Activated naive CD8-positive, alpha-beta T cell treated with anti-CD3 and anti-CD28 coated beads, Interleukin-2, amount 50 U/mL, for 24 hours (primary cell): ENCODE measurements at places on chromosomes 5 and 9.

- no peak for DNase-seq
Measured at GRCh38 chr9:23081377-23081776, 634.8 kb downstream of the DMRTA1 start.

DNA sequence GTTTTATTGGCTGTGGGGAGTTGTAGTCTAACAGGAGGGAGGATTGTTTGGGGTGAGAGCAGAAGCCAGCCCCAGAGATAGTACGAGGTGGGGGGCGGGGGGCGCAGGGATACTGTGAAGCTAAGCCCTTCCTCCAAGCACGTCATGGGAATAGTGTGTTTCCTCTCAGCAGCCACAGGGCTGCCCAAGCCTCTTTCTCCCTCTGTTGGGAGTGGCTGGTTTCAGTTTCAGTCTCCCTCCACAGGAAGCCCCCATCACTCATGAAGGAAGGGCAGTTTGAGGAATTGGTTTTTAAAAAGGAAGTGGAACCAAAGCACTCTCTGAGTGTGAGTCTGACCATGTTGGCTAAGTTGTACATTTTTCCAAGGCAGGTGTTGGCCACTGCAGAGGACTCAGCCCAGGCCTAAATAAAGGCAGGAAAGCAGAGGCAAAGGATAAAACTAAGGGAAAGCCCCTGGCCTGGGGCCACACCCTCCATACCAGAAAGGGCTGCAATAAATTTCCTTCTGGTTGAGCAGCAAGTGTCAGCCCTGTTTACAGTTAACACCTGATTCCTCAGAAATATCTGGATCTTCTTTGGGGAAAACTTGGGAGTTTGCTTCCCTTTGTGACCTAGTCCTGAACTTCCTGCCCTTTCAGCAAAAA is 3.2 kb downstream of the RAB24 start:
- peak; percentile 72 for DNase-seq

DNA sequence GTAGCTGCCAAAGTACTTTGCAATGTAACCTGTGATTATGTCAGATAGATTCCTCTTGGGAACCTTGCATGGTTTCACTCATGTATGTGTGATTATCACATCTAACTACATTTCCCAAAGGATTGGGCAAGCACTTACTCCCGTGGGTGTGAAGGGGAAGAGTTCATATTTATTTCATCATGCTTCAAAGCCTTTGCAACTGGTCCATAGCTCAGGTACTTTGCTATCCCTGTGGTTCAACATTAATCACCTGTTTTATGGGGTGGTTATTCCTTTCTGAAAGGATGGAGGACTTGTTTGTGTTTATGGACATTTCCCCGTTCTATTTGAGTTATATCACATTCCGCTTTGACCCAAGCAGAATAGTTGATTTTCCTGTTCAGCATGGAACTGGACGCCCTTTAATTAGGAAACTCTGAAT is 13.6 kb upstream of the ERMP1 start:
- no peak for DNase-seq

- DNase-seq: no peak
Measured at GRCh38 chr5:158487664-158488063, 612.1 kb downstream of the EBF1 start.

DNA sequence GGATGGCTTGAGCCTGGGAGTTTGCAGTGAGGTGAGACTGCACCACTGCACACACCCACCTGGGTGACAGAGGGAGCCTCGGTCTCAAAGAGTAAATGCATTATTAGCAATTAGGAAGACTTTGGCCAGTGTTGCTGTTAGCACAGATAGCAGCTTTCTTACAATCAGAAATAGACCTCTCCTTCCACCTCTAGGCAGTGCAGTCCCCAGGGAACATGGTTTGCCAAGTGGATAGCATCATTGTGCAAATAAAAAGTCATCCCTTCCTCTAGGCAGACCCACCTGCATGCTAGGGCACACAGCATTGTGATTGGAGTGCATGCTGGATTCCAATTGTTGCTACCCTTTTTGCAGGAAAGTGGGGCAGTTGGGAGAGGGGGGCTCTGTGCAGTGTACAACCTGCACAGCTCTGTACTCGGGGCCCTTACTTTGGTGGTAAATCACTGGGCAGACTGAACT is 77.9 kb upstream of the KLF9 start:
- no peak for DNase-seq

DNA sequence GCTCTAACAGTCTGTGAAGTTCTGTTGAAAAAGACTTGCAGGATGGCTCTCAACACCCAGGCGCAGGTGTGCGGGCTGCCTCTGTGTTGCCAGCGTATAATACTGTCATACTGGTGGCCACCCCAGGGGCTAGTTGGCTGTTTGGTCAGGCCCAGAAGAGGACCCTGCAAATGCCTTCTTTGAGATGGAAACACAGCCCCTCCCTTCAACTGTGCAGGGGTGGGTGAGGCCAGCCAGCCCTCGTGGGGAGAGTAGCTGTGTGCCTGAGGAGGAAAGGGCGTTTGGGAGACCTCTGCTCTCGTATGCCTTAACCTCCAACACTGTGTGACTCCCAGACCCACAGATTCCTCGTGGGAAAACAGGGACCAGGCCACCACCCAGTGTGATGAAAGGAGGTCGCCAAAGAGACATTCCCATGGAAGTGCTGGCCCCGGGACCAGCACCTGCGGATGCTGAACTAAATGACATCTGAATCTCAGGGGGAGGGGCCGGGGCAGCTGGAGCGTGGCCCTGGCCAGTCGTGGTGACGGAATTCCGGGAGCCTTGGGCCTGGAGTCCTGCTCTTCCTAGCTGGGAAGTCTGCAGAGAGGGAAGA is 11.3 kb upstream of the SCGB3A1 start:
- DNase-seq: no peak

DNA sequence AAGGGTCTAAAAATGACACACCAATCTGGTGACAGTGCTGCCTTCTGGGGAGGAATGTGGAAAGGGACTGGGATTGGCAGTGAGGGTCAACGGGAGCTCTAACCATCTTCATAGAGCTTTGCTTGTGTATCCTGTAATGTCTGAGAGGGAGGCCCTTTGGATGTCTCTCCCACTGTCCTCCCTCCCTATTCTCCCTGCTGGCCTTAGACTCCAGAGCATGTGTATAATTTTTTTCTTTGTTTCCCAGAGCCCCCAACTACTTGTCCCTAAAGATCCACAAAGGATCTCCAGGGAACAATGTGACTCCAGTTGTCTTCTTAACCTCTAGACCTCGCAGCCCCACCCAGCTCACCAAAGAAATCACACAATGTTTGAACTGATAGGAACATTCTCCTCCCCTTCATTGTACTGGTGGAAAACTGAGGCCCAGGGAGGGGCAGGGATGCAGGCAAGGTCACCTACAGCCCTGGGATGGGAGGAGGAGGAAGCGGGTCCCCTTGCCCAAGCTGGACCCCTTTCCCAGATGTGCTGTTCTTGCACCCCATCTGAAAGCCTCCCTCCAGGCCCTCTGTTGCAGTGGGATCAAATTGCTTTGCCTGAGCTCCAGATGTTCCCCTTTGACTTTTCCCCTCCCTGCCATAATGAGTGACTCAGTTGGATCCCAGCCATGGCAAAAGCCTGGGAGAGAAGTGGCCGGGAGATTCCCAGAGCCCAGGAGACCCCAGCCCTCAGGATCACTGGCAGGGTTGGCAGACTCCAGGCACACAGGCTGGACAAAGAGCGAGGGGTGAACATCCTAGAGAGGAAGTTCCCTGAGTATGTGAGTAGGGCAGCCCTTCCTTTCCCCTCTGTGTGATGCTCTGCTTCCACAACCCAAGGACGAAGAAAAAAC is 21.8 kb downstream of the SPARC start:
- DNase-seq: no peak

- no peak for DNase-seq
Measured at GRCh38 chr9:3887786-3888496, 362.1 kb upstream of the RFX3 start.

- no peak for DNase-seq
Measured at GRCh38 chr5:112338681-112339337, 80.3 kb downstream of the EPB41L4A start.

DNA sequence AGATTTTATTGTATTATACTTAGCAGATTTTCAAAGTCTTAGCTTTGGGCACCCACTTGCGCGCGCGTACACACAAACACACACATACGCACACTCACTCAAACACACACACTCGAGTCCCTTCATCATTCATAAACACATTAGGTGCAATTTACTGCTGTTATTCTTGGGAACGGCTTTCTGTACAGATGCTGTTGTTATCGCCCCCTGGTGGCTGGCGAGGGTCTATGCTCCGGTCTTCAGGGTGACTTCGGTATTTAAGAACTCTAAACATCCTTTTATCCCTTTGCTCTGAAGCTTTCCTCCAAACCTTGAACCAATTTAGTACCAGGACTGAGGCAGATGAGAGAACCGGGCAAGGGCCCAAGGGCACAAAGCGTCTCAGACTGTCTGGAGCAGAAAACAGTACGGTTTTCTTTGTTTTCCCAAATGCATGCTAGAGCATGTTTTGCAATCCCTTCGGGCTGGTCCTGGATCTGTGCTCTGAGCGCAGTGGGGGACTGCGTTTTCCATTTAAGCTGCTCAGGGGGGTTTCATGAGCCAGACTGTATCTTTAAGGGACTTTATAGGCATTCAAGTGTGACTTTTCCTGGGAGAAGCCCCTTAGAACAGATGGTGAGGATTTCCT is 1.7 kb upstream of the SLIT3 start:
- DNase-seq: peak; percentile 67

DNA sequence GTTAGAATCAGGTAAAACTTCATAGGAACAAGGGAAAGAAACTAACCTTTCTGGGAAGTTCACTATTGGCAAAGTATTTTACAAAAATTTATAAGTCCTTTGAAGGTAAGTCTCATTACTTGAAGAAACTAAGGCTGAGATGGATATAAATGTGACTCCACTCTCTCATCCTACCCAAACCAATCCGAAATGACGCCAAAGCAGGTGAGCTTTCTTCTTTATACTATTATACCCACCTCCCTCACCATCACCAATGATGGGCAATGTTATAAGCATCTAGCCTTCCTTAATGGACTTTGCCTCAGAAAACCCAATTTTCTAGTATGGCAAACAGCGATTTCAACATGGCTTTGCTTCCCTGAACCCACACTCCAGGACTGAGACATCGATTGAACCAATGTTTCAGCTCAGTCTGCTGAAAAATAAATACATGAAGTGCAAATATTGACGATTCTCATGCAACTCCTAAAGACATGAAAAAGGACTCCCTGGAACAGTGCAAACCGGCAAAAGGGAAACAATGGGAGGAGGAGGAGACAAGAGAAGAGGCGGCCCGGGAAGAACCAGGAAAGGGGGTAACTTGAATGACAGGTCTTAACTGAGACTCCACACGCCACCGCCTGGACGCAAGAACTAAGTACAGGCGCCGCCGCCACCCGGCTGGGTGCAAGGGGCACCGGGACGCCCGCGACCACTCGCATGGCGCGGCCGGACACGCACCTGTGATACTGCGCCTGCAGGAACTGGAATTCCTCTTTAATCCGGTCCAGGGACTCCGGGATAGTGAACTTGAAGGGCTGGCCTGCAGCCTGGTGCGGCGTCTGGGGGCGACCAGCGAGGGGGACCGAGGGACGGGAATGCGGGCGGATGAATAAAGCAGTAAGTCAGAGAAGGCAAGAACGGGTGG is 2.5 kb downstream of the TLE1 start:
- DNase-seq: peak; percentile 45

- no peak for DNase-seq
Measured at GRCh38 chr5:24714746-24715145, 70.0 kb upstream of the CDH10 start.

- no peak for DNase-seq
Measured at GRCh38 chr9:110797611-110798010, 129.0 kb downstream of the MUSK start.

DNA sequence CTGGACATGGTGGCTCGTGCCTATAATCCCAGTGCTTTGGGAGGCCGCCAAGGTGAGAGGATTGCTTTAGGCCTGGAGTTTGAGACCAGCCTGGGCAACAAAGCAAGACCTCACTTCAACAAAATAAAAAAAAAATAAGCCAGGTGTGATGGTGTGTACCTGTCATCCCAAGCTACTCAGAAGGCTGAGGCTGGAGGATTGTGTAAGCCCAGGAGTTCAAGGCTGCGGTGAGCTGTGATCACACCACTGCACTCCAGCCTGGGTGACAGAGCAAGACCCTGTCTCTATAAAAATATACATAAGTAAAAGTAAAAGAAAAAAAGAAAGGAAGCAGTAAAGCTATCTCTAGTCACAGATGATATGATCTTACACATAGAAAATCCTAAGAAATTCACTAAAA is 59.5 kb upstream of the SYNPO start:
- DNase-seq: no peak

GRCh38 chr5:99105216-99105615 is 176.4 kb upstream of the CHD1 start:
- no peak for DNase-seq

DNA sequence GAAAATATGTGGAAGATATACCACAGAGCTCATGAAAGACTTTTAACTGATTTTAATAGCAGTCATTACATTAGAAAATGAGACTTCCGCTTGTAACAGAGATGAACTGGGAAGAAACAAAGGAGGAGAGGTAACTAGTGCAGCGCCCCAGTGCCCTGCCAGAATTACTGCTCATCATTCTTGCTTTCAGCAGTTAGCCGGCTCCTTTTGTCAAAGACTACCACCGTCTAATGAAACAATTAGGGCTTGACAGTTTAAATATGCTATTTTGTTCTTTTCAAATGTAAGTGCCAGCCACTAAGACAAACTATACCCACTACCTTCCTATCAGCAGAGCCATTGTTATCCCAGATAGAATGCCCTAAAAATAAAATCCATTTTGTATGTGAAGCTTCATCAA is 328.4 kb downstream of the EFNA5 start:
- no peak for DNase-seq

- no peak for DNase-seq
Measured at GRCh38 chr5:13348568-13348967, 595.9 kb downstream of the DNAH5 start.

GRCh38 chr5:89289604-89290003 is 406.6 kb upstream of the MEF2C start:
- DNase-seq: no peak

- no peak for DNase-seq
Measured at GRCh38 chr5:98497418-98497817, 276.0 kb upstream of the RGMB start.

DNA sequence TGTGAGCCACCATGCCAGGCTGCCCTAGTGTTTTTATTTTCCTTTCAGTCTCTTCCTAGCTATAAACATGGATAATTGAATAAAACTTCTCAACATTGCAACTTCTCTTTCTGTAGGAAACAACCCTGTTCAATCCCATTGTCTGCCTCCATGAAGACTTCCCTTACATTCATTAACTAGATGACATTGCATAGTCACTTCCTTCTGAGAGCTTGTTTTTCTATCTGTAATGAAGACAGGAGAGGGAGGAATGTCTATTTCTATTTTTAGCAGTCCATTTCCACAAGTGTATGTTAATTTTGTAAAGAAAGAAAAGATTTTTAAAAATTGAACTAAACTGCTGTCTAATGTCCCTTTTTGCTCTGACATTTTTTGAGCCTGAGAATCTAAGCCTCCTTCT is 55.6 kb upstream of the MELK start:
- DNase-seq: no peak

DNA sequence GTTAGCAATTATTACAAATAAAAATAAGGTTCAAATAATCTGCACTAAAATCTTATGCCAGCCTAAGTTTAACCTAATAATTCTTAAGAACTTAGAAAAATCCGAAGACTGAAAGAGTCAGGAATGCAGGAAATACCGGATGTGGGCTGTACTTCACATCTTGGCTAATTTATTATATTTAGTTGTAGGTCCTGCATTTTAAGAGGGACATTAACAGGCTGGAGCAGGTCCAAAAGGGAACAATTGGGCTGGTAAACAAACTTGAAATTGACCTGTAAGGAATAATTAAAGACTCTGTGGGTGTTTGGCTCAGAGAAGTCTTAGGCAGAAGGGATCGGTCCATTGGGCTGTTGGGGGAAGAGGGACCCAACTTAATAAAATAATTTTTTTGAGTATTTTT is 18.4 kb downstream of the GLRA1 start:
- no peak for DNase-seq

- DNase-seq: peak; percentile 26
Measured at GRCh38 chr5:75089137-75089536, 36.8 kb upstream of the GCNT4 start.
